Mammary epithelial cell (primary cell): ENCODE measurements at places on chromosomes 7 and 10. TPM values are rescaled to one million over a fixed set of nuclear protein-coding genes. Genes with fewer than 3 reads are reported as not detected.

KRIT1 gene
- total RNA-seq = 40.2 TPM

AKR1C4 gene
- not detected for total RNA-seq

DNA sequence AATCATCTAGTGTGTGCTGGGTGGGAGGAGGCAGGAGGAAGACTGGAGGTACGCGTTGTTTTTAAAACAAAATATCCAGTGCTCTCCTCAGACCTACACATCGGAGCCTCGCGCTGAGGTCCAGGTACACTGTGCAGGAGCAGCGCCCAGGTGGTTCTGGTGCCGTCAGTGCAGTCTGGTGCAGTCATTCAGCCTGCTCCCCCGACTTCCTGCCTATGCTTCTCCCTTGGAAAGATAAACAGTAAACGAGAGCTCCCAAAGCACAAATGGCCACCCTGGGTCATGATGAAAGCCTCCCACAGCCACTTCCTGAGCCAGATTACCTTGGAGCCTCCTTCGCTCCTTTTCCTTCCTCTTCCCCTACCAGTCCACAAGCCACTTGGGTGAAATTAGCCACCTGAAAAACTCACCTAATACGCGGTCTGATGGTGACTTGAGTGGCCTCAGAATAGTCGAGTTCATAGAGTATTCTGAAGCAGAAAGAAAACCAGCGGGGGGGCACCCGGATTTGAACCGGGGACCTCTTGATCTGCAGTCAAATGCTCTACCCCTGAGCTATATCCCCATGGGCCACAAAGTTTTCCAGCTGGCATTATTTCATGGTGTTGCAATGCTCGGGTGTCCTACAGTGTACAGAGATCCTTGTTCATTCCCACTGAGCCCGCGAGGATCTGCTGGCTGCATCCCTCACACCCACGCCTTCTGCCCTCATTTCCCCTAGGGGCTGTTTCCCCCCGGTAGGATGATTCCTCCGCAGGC, 82.5 kb downstream of the ZNF467 start:
- peak; percentile 96 for DNase-seq

DNA sequence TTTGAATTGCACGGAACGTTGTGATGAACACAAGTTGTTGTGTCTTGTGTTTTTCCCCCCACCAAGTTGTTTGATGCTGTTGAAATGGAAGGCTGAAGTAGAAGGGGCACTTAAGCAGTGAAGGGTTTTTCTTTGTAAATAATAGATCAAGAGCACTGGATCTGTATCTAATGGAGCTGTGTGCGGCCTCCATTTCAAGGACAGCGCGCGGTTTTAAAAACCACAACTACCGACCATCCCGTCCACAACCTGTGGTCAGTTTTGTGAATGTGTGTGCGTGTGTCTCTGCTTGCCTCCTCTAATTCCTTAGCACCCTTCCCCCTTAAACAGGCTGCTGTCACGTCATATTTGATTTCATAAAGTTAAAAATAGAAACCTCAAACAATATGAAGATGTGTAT, 165.5 kb downstream of the TCF7L2 start:
- DNase-seq = no peak

GRCh38 chr7:20140291-20141001, 76.7 kb downstream of the MACC1 start:
- no peak for DNase-seq

DNA sequence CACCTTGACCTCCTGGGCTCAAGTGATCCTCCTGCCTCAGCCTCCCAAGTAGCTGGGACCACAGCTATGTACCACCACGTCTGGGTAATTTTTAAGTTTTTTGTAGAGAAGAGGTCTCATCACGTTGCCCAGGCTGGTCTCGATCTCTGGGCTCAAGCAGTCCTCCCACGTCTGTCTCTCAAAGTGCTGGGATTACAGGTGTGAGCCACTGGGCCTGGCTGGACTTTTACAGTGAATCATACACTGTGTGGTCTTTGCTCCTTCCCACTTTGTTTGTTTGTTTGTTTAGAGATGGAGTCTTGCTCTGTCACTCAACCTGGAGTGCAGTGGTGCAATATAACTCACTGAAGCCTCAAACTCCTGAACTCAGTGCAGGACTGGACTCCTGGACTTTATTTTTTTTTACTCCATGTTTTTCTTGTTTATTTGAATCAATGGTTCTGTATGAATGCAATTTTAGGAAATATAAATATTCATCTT, 12.5 kb downstream of the PPIA start:
- no peak for DNase-seq

TEX36 gene
- not detected for total RNA-seq

VPS26A gene
- 30.3 TPM for total RNA-seq

GRCh38 chr7:105808703-105809590, 67.5 kb downstream of the ATXN7L1 start:
- peak; percentile 95 for DNase-seq

RBP4 gene
- total RNA-seq = not detected in 2 replicates

GRCh38 chr7:150716368-150716767, at the start of gene GIMAP1:
GIMAP1 (plus strand) TSS chr7:150716613; CDS start chr7:150719048, 2,435 bp downstream.
- no peak for DNase-seq

DNA sequence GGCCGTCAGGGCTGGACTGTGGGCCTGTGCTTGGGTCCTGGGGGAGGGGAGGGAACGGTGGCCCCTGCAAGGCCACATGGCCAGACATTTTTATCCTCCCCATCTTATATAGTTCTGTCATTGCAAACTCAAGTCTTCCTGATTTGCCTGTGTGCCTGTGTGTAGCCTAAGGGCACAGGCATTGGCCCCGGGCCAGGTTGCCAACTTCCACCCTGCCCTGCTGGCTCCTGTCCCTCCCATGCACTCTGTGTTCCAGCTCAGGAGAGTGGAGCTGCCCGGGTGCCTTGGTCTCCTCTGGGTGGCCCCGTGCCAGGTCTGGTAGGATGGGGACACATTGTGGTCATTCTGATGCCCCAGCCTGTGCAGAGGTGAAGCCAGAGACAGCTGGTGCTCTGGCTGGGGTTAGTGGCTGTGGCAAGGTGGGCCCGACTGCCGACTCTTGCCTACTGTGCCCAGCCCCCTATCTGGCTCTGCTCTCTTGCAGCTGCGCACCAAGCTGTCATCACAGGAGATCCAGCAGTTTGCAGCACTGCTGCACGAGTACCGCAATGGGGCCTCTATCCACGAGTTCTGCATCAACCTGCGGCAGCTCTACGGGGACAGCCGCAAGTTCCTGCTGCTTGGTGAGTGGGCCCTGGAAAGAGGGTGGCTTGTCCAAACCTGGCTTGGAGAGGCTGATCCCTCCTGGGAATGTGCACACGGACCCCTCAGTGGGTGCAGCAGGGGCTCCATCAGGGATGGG, 14.8 kb downstream of the NACAD start:
- DNase-seq = no peak

DNA sequence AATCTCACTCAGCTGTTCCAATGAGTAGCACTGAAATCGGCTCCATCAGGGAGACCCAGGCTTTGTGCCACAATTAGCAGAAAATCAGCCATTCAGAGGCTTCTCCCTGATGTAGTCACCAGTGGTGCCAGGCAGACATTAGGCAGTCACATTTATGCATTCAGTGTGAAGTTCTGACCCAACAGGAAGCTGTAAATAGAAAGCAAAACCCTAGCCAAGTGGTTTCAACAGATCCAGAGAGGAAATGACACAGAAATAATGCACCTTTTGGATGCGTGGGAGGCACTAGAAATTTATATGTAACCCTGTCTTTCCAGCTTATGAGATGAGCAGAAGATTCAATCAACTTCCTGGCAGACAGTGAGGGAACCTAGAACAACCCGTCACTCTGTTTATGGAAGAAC, 186.4 kb downstream of the PDE1C start:
- peak; percentile 91 for DNase-seq

GRCh38 chr7:98515201-98515600, 101.9 kb upstream of the NPTX2 start:
- no peak for DNase-seq

DNA sequence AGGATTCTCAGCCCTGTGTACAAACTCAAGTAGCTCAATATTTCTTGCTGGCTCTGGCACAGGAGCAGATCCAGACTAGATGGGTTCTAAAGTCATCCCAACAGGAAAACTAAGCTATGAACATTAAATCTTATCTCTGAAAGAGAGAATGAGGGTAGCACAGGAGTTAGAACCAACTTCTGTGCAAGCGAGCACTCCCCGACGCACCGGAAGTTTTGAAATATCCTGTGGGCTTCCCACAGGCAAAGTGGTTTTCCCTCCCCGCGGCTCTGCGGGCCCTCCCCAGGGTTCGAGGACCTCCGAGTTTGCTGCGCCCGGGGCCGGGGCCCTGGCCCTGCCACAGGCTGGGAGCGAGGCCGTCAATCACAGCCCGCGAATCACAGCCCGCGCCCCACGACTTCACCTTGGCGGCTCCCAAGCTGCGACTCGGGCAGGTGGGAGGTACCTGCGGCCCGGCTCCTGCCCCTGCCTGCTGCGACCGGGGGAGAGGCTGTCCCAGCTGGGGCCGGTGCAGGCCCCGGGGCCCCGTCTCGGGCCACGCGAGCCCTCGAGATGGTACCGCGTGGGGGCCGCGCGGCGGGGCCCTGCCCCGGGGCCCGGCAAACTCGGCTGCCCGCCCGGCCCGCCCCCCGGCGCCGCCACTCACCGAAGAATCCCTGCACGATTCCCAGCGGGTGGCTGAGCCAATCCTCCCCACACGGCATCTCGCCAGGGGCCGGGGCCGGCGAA, 598 bp downstream of the MCMBP start:
- peak; percentile 49 for DNase-seq

GRCh38 chr10:130453036-130453720, 317.0 kb downstream of the GLRX3 start:
- no peak for DNase-seq

PTER gene
- total RNA-seq = 14.8 and 22.4 TPM in 2 replicates

- DNase-seq = no peak
These were observed 1284.1 kb upstream of the AUTS2 start for GRCh38 chr7:68314208-68314607.

DNA sequence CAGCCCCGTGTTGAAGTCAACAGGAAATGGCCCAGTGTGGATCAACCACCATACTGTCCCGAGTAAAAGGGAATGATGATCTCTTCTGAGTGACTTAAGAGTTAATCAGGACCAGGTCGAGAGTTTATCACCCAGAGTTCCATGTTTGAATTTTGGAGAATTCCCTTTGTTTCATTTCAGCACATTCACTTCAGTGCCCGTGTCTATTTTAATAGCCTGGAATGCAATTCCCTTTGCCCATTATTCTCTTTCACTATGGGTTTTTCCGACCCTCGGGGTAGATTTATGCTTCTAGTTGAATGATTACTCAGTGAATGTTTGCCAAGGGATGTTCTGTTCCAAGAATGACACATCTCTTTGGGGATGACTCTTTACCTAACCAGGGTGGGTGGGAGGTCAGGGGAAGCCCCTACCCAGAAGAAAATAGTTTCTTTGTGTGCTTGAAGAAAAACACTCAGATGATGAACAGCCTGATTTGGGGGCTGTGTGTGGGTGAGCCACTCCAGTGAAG, 594.9 kb downstream of the INHBA start:
- peak; percentile 96 for DNase-seq

- DNase-seq = no peak
These were observed 119.1 kb downstream of the CNOT4 start for GRCh38 chr7:135390829-135391228.

GRCh38 chr7:106405697-106406141, 120.9 kb upstream of the NAMPT start:
- no peak for DNase-seq

GRCh38 chr7:20279979-20280378, 50.7 kb upstream of the ITGB8 start:
- no peak for DNase-seq

- no peak for DNase-seq
These were observed 201.6 kb upstream of the KIAA1217 start for GRCh38 chr10:24007359-24007758.

PNLIPRP3 gene
- total RNA-seq = 98.2 TPM

- peak; percentile 8 for DNase-seq
These were observed 145.3 kb downstream of the BTAF1 start for GRCh38 chr10:92068900-92069299.

DDC gene
- total RNA-seq = not detected

GRCh38 chr7:92557808-92558362, 29.3 kb downstream of the RBM48 start:
- no peak for DNase-seq

DNA sequence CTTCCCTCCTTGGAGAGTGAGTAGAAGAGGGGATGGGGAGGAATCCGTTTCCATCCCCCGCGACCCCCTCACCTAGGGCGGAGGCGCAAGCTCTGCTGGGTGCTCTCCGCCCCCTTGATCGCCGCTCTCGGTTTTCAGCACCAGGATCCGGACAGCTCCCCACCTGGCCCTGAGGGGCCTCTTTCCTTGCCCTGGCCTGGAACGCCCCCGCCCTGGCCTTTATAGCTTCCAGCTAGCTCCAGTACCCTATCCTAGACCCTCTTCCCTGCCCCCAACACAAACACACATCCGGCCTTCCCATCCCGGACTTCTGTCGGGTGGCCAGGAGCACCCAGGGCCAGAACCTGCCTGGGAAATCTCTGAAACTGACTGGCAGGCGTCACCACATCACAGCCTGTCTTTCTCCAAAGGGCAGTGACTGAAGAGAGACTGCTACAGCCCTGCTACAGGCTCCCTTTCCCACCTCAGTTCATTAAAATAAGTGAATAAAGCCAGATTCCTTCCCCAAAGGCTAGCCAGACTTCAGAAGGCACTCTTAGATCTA, 72.3 kb upstream of the LEP start:
- peak; percentile 8 for DNase-seq

DNA sequence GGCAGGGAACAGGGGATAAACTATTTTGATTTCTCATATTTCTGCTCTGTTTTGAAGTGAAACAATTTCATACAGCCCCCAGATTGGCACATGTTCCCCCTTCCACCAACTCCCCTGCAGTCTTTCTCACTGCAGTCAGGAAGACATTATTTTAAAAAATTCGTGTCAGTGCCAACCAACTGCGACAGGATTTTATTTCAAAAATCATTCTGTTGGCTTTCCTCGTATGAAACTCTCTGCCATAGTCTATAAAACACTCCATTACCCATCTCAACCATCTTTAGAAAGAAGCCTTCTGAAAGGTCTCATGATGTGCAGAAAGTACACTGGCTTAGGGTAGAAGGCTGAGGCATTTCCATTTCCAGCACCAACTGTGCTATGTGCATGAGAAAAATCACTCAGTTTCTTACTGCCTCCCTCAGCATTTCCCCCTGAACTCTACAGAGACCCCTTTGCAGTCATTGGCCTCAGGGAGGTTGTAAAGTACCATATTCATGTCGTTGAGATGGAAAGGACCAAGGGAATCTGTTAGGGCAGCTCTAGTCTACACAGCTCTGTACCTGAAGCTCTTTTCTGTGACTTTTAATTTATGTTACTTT, 46.9 kb downstream of the STEAP1B start:
- DNase-seq = no peak

GRCh38 chr7:55426676-55427075, 61.5 kb downstream of the LANCL2 start:
- no peak for DNase-seq
